ENCODE measurements at places on chromosomes 11 and 22.

DNA sequence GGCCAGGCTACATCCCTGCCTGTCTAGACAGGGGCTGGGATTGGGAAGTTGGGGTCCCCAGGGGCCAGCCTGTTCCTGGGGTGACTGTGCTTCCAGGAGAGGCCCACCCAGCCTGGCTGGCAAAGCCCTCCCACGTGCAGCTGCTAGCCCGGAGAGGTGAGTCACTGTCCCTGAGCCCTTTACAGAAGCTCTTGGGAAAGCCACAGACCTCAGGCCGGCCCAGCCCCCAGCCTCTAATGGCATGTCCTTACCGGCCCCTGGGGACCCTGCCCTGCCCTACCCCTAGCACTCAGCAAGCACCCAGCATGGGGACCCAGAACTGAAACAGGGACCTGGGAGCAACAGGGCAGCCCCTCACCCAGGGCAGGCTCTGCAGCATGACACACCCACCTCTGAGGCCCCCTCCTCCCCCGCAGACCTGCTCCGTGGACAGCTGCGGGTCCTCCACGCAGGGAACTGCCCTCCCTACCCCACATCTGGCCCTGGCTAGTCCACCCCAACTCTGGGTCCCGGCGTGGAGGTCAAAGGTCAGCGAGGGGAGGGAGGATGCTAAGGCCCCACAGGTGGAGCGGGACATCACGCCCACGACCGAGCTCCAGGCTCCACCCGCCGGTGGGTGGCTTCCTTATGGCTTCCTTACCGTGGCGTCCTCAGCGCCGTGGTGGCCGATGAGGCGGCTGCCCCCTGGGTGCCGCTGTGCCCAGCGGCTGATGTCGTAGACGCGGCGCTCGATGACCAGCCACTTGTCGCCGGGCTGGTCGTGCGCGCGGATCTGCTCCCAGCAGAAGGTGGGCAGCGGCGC lies 615 bp downstream of the FADS3 start:
- DNase-seq: peak; percentile 34

DNA sequence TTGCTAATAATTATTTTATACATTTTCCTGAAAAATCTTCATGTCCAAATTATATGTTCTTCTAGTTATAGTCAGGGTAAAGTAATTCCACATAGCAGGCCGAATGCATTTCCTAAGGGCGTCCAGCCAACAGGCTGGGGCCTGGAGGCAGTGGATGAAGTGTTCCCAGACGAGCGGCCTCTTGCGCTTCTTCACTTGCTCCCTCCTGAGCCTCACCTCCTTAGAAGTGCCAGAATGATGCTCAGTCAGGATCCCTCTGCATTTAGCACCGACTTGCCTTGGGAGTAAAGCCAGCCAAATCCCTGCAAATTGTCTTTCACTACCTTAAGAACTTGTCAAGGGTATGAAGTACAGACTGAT lies 1.5 kb downstream of the OLFML1 start:
- no peak for DNase-seq

DNA sequence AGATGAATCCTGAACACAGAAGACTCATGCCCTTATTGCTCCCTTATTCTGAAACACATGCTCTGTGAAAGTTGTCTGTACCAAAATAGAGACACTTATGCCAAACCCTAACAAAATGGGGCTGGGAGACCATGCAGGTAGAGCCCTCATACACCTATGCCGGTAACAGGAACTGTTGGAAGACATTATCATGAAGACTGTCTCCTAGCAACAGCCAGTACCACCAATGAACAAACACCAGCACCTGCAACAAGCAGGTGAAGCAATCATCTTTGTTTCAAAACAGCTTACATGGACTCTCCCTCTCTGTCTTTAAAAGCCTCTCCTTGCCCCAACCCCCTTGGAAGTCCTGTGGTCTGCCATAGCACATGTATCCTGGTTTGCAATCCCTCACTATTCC lies 17.2 kb downstream of the SLC5A4 start:
- DNase-seq: no peak

GRCh38 chr22:36985211-36985889 lies 33.9 kb downstream of the TST start:
- no peak for DNase-seq

- no peak for DNase-seq
Observed at GRCh38 chr11:106958517-106959248, 59.6 kb downstream of the GUCY1A2 start.

GRCh38 chr11:65773784-65774411 lies 6.9 kb downstream of the AP5B1 start:
- DNase-seq: no peak

- DNase-seq: no peak
Observed at GRCh38 chr11:20010156-20010850, 150.0 kb downstream of the DBX1 start.

GRCh38 chr11:61718621-61719302 lies 33.7 kb upstream of the MYRF start:
- no peak for DNase-seq

- no peak for DNase-seq
Observed at GRCh38 chr22:41229730-41230400, 10.9 kb downstream of the CHADL start.

GRCh38 chr11:70813651-70814050 lies 415.3 kb downstream of the CTTN start:
- DNase-seq: no peak

GRCh38 chr11:12439615-12440014 lies 62.2 kb downstream of the PARVA start:
- no peak for DNase-seq

DNA sequence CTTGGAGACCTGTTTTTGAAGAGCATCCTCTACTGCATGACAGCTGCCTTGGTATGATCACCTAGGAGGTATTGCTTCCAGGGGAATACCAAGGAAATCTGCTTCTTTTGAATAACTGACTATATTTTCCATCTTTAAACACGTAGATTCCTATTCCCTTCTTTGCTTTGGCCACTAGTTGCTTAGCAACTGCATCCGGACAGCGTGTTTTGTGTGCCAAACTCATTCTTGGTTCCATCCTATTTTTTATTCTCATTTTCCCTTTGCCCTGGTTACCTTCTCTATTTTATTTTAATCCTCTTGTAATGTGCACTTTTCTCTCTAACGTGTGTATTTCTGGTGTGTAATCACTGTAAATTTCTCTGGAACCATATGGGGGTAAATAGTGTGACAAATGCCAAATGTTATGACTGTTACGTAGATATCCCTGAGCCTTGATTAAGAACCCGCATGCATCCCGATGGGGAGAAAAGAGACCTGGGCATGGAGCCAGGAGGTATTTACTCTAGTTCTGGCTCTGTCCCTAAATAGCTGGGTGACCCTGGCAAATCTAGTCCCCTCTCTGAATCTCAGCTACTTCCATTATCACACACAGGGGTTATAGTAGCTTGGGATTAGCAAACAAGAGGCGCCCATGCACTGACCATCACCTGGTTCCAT lies 241.7 kb downstream of the MIAT start:
- no peak for DNase-seq

All from activated CD4-positive, alpha-beta T cell treated with anti-CD3 and anti-CD28 coated beads, Interleukin-2, amount 50 U/mL, for 48 hours (primary cell).